ENCODE measurements at places on chromosomes 1 and 21.

- DNase-seq = no peak
These were observed 1.8 kb downstream of the C2CD2 start for GRCh38 chr21:41951876-41952567.

GRCh38 chr1:169508432-169509338 is 22.9 kb upstream of the SLC19A2 start:
- DNase-seq = no peak

GRCh38 chr1:1302951-1303509 is 4.7 kb downstream of the ACAP3 start:
- DNase-seq = no peak

- no peak for DNase-seq
These were observed 70.6 kb upstream of the GJB5 start for GRCh38 chr1:34684266-34684665.

DNA sequence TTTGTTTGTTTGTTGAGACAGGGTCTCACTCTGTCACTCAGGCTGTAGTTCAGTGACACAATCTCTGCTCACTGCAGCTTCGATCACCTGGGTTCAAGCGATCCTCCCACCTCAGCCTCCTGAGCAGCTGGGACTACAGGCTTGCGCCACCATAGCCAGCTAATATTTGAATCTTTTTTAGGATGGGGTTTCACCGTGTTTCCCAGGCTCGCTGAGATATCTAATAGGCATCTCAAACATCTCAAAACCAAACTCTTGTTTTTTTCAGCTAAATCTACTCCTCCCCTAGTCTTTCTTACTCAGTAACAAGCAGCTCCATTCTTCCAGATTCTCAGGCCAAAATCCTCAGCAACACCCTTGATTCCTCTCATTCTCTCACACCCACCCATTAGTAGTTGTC is 22.0 kb upstream of the SRRM1 start:
- DNase-seq = no peak

Data from HFF-Myc (cell line).